ENCODE measurements at places on chromosomes 4 and X. TPM values are rescaled to one million over a fixed set of nuclear protein-coding genes. Genes with fewer than 3 reads are reported as not detected.

- DNase-seq, result no peak
- H3K4me1 ChIP-seq, result peaks cover 20% of the 10 kb centered on the region
- H3K4me3 ChIP-seq, result no peak overlapping the region
- H3K36me3 ChIP-seq, result peaks cover 5% of the 10 kb centered on the region
Observed at GRCh38 chr4:146183209-146183608, 7.7 kb downstream of the LSM6 start.

GRCh38 chr4:138090150-138090917, 151.8 kb downstream of the SLC7A11 start:
- no peak overlapping the region for H3K4me3 ChIP-seq
- H3K4me1 ChIP-seq, result no peaks in the 10 kb centered on the region
- DNase-seq, result no peak
- no peaks in the 10 kb centered on the region for H3K36me3 ChIP-seq

- no peak overlapping the region for H3K27ac ChIP-seq
- H3K36me3 ChIP-seq, result no peaks in the 10 kb centered on the region
- DNase-seq, result no peak
- H3K4me1 ChIP-seq, result no peaks in the 10 kb centered on the region
- H3K27me3 ChIP-seq, result no peaks in the 10 kb centered on the region
- no peak overlapping the region for H3K4me3 ChIP-seq
Observed at GRCh38 chr4:159698336-159698735, 595.5 kb downstream of the RAPGEF2 start.

- no peaks in the 10 kb centered on the region for H3K4me1 ChIP-seq
- H3K4me3 ChIP-seq, result no peak overlapping the region
- H3K27ac ChIP-seq, result no peak overlapping the region
- no peaks in the 10 kb centered on the region for H3K27me3 ChIP-seq
Observed at GRCh38 chrX:111811831-111812230, 64.2 kb upstream of the TRPC5OS start.

- no peak overlapping the region for H3K27ac ChIP-seq
- no peaks in the 10 kb centered on the region for H3K27me3 ChIP-seq
- H3K36me3 ChIP-seq, result no peaks in the 10 kb centered on the region
Observed at GRCh38 chr4:122823476-122823875, 3.2 kb upstream of the FGF2 start.

- no peak overlapping the region for H3K4me3 ChIP-seq
- no peak overlapping the region for H3K27ac ChIP-seq
- no peak for DNase-seq
- H3K36me3 ChIP-seq, result no peaks in the 10 kb centered on the region
- no peaks in the 10 kb centered on the region for H3K4me1 ChIP-seq
Observed at GRCh38 chr4:27315625-27316024, 455.0 kb downstream of the STIM2 start.

DNA sequence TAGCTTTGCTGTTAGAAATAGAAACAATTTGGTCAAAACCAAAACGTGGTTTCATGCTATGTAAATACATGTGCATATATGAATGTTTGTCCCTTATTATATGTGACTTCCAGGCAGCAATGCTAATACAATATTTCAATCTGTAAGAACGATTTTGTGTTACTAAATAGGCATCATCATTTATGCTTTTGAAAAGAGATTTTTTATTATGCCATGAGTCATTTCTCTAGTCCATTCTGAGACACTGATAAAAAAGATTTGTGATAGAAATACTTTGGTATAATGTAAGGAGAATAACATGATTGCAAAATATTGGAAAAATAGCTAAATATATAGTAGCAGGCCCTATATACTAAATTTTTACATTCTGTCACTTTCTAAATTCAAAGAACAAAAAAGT, 28.9 kb downstream of the SYNPO2 start:
- H3K4me3 ChIP-seq, result no peak overlapping the region
- no peak for DNase-seq
- H3K36me3 ChIP-seq, result no peaks in the 10 kb centered on the region
- H3K27ac ChIP-seq, result peak overlapping the region; percentile 75

DNA sequence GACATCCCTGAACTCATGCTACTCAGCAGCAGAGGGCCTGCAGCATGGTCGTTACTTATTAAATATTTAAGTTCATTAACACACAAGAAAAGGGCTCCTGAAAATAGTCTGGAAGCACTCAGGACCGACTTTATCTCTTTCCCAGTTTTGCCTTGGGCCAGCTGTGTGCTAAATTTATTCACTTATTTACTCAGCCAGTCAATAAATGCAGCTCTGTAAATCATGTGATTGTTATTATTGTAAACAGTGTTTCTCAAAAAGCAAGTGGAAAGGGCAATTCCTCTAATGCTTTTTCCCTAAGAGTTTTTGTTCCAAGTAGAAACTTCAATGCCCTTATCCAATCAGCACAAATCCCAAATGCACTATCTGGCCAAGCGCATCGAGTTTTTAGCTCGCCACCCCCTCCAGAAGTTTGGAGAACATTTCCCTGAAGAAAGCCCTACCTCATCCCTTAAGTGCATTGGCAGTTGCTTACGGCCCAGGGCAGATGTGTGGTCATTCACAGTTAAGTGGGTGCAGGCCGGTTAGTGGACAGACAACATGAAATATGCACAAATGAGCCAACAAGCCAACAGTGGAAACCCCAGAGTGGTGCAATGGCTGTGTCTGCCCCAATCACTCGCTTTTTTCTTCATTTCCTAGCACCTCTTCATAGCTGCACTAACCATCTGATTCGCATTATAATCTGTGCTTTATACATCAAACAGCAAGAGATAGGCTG, 125.8 kb downstream of the SMIM20 start:
- H3K36me3 ChIP-seq, result no peaks in the 10 kb centered on the region
- no peak overlapping the region for H3K4me3 ChIP-seq
- H3K4me1 ChIP-seq, result no peaks in the 10 kb centered on the region
- DNase-seq, result no peak

DNA sequence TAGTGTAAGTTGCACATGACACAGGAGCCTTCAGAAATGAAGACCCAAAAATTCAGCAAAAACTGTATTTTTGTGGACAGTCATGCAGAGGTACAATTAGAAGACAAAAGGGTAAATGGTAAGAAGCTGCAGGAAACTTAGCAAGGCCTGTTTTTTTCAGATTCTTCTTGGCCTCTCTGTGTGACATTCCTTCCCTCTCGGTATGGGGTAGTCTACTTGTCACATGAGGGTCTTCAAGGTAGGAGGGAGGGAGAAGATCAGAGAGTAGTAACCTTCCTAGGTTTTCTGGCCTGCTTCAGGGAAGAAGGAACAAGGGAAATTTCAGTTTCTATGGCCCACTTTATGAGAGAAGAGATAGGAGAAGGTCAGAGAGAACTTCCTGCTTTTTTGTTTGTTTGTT, 230.4 kb upstream of the PPP1R2C start:
- H3K4me3 ChIP-seq, result no peak overlapping the region
- no peaks in the 10 kb centered on the region for H3K4me1 ChIP-seq
- no peaks in the 10 kb centered on the region for H3K36me3 ChIP-seq
- no peak overlapping the region for H3K27ac ChIP-seq

DNA sequence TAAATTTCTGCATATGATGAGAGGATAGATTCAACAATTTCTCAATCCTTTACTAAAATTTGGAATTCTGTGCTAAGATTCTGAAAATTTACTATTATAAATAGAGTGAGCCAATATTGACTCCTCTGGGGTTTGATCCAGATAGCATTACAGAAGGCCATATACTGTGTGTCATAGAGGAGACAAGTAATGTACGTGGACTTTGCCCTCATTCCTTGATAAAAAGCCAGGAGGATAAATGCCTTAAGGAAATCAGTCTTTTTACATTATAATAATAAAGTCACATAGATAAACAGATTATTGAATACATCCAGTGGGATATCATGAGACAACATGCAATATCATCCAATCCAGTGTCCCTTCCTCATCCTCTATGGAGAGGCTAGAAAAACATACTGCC, 188.0 kb upstream of the HDX start:
- no peak overlapping the region for H3K27ac ChIP-seq
- DNase-seq, result no peak
- H3K36me3 ChIP-seq, result no peaks in the 10 kb centered on the region
- H3K4me1 ChIP-seq, result no peaks in the 10 kb centered on the region
- H3K27me3 ChIP-seq, result no peaks in the 10 kb centered on the region

DNA sequence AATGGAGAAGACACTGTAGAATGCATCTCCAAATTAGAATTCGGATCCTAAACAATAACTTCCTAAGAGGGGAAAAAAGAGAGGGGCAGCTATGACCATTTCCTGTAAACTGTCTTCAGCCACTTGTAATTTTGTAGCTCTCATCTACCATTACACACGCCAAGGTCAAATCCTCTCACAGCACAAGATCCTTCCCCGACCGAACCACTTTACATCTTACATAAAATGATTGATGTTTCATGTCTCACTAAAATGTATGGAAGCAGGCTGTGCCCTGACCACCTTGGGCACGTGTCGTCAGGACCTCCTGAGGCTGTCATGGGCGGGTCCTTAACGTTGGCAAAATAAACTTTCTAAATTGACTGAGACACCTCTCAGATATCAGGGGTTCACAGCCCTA, 24.1 kb upstream of the PBDC1 start:
- peaks cover 7% of the 10 kb centered on the region for H3K4me1 ChIP-seq
- H3K36me3 ChIP-seq, result no peaks in the 10 kb centered on the region
- peak; percentile 31 for DNase-seq
- H3K4me3 ChIP-seq, result no peak overlapping the region

GRCh38 chrX:38811515-38812243, 10.4 kb downstream of the MID1IP1 start:
- no peak for DNase-seq
- no peak overlapping the region for H3K27ac ChIP-seq
- H3K36me3 ChIP-seq, result no peaks in the 10 kb centered on the region
- no peaks in the 10 kb centered on the region for H3K27me3 ChIP-seq
- H3K4me3 ChIP-seq, result no peak overlapping the region
- peaks cover 30% of the 10 kb centered on the region for H3K4me1 ChIP-seq

- no peaks in the 10 kb centered on the region for H3K27me3 ChIP-seq
- no peaks in the 10 kb centered on the region for H3K36me3 ChIP-seq
- H3K4me1 ChIP-seq, result no peaks in the 10 kb centered on the region
- no peak overlapping the region for H3K4me3 ChIP-seq
- DNase-seq, result no peak
Observed at GRCh38 chr4:177562163-177562562, 119.9 kb upstream of the AGA start.

GRCh38 chr4:158769175-158769921, 522 bp downstream of the FNIP2 start:
- peak; percentile 41 for DNase-seq
- peak overlapping the region; percentile 92 for H3K27ac ChIP-seq
- peak overlapping the region; percentile 97 for H3K4me3 ChIP-seq

DNA sequence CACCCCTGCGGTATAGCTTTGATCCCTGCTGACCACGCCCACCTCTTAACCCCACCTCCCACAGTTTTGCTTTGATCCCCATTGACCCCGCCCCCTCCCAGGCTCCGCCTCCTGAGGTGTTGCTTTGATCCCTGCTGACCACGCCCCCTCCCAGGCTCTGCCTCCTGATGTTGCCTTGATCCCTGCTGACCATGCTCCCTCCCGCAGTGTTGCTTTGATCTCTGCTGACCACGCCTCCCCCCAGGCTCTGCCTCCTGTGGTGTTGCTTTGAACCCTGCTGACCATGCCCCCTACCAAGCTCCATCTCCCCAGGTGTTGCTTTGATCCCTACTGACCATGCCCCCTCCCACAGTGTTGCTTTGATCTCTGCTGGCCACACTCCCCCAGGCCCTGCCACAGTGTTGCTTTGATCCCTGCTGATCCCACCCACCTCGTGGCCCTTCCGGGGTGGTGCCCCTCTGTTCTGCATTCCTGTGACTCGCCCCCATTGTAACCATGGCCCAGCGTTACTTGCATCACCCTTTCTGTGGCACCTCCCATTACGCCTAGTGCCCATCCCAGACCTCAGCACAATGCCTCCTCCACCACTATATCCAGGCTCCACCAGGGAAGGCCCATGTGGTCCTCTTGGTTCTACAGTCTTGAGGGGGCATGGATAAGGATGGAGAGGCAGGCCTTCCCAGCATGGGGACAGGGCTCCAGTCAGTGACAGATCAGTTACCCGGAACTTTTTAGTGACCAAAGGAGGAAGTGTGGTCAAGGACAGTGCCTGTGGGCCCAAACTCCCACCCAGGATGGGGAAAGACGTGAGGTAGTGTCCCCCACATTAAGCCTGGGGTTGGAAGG, 70.8 kb downstream of the ADRA2C start:
- peaks cover 33% of the 10 kb centered on the region for H3K27me3 ChIP-seq
- no peaks in the 10 kb centered on the region for H3K36me3 ChIP-seq
- H3K4me1 ChIP-seq, result no peaks in the 10 kb centered on the region
- H3K4me3 ChIP-seq, result no peak overlapping the region
- no peak overlapping the region for H3K27ac ChIP-seq

DNA sequence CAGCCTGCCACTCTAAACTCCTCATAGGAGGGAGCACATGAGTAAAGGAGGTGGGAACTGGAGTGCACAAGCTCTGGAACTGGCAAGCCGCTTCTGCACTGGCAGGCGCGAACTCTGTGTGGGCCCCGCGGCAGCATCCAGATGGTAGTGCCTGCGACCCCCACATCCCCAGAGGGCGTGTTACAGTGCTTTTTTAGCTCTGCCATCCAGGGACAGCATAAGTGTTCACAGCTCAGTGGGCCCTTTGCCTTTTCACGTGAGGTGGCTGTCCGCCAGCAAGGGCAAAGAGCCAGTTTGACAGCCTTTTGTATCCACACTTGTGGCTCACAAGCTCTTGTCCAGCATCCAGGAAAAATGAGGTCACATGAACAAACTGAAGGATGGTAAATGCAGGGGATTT, 581.6 kb upstream of the DIAPH2 start:
- H3K27ac ChIP-seq, result no peak overlapping the region
- no peaks in the 10 kb centered on the region for H3K27me3 ChIP-seq
- DNase-seq, result peak; percentile 21
- no peaks in the 10 kb centered on the region for H3K4me1 ChIP-seq

DNA sequence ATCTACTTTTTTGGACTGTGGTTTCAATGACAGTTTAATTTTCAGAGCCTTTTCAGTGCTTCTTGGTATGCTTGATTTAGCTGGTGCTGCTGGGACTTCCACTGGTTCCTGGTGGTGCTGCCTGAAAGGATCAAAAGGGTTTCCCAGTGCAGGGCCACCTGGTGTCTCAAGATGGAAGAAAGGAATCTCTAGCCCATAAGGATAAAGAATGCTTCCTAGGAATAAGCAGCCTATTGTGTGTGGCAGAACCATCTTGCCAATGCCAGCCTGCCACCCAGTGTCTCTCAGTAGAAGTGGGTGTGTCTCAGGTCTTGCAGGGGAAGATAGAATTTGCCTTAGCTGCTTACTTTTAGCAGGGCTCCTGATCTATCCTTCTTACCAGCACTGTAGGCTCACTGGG, 15.0 kb upstream of the RAI2 start:
- H3K27ac ChIP-seq, result no peak overlapping the region
- no peaks in the 10 kb centered on the region for H3K4me1 ChIP-seq
- no peaks in the 10 kb centered on the region for H3K36me3 ChIP-seq

- peak; percentile 52 for DNase-seq
- no peak overlapping the region for H3K4me3 ChIP-seq
- no peaks in the 10 kb centered on the region for H3K4me1 ChIP-seq
- H3K27ac ChIP-seq, result peak overlapping the region; percentile 49
- no peaks in the 10 kb centered on the region for H3K27me3 ChIP-seq
Observed at GRCh38 chrX:37371578-37371991, 22.4 kb downstream of the PRRG1 start.

NDNF gene
- total RNA-seq, result 10.3 TPM

CXorf38 gene
- 5.4 TPM for total RNA-seq

TEX11 gene
- not detected for total RNA-seq

RPA4 gene
- total RNA-seq, result 0.16 TPM

ZNF280C gene
- total RNA-seq, result 1.8 TPM

XAGE2 gene
- not detected for total RNA-seq

GAGE12F gene
- not detected for total RNA-seq

NAA11 gene
- not detected for total RNA-seq

CSAG2 gene
- not detected for total RNA-seq

CXCL8 gene
- 0.35 TPM for total RNA-seq

All from heart left ventricle (tissue), 16 donors.